Effector CD8-positive, alpha-beta T cell (primary cell): ENCODE measurements at places on chromosomes 2 and 18.

GRCh38 chr2:240364582-240364960, 70.9 kb upstream of the GPC1 start:
- DNase-seq = no peak

GRCh38 chr18:50107468-50107977, 87.4 kb downstream of the MYO5B start:
- no peak for DNase-seq

- no peak for DNase-seq
Measured at GRCh38 chr2:236616031-236616430, 46.4 kb downstream of the ACKR3 start.

GRCh38 chr2:134667541-134667940, 51.3 kb downstream of the TMEM163 start:
- no peak for DNase-seq

DNA sequence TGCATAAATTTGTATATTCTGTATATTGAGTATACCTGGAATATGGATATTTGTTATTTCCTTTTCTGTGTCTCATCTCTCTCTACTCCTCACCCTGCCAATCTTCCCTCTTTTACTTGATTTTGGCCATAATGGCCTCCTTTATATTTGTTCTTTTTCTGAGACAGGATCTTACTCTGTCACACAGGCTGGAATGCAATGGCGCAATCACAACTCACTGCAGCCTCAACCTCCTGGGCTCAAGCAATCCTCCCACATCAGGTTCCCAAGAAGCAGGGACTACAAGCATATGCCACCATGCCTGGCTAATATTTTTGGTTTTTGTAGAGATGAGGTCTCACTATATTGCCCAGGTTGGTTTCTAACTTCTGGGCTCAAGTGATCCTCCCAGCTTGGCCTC, 30.5 kb downstream of the PREPL start:
- no peak for DNase-seq

DNA sequence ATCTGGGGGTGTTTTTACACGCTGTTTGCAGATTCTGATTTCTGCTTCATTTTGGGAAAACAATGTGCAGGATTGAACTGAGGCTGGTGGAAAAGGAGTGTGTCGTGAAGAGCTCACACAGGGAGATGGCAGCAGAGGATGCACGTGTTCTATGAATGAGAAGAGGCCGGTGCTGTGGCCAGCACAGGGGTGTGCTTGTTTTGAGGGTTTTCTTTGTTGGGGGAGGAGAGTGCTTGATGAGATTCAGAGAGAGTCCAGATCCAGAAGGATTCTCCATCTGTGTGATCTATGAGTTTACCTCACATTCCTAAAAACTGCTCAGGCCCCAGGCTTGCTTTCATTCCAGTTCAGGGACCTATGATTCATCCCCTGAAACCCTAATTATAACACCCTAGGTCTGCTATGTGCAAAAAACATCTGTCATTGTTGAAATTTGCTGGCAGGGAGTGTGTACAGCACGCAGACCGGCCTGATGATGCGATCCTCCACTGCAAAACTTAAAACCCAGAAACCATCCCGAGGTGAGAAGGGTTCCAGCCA, 12.1 kb downstream of the TGFA start:
- no peak for DNase-seq

- no peak for DNase-seq
Measured at GRCh38 chr2:209523867-209524266, 100.0 kb downstream of the MAP2 start.

- DNase-seq = no peak
Measured at GRCh38 chr2:183105402-183106134, 18.7 kb upstream of the NUP35 start.

DNA sequence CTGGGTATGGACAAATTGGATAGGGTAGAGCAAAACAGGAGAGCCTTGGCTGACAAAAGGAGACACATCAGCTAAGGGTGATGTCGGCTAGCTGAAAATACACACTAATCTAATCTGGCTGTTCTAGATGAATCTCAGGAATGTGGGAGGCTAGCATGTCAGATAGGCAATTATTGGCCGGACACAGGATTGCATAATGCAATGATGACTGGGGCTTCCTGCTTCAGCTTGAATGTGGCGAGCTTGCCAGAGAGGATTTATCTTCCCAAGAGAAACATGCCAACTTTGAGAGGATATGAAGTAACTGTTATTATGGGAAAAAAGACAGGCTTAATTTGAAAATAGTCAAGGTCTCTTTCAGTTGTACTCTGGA, 102.4 kb downstream of the TRIB2 start:
- no peak for DNase-seq

DNA sequence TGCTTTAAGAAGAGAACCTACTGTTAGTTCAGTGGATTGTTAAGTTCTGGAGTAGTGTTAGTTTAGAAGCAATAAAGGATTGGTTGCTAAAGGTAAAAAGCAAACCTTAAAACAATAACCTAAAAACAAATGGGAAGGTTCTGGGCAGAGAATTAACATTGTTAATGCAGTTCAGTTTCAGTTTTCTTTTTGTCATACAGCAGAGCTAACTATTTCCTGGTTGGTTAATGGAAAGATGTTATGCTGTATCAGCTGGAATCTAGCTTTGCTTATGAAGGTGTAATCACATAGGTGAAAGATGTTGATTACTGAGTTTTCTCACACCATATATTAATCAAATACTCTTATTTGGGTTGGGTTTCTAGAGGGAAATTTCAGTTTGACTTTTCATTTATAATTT, 23.8 kb downstream of the SMAD4 start:
- DNase-seq = no peak

DNA sequence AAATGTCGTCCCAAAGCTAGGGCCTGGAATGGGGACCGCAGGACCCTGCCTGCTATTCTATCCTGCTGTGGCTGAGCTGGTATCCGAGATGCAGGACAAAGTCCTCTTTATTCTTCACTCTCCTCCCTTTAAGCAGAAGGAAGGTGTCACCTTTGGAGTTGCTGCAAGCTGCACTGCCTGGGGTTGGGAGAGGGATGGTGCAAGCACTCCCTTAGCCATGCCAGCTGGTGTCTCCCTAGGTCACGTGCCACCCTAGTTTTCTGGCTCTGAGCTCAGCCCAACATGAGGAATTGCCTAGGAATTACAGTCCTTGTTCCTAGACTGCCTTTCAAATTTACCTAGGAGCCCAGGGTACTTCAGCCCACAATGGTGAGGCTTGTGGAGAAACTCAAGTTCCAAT, 21.4 kb upstream of the FAM228A start:
- DNase-seq = no peak

- DNase-seq = no peak
Measured at GRCh38 chr18:76370686-76371085, 124.4 kb downstream of the ZNF516 start.

- DNase-seq = peak; percentile 16
Measured at GRCh38 chr2:224025874-224026273, 13.2 kb downstream of the SERPINE2 start.

DNA sequence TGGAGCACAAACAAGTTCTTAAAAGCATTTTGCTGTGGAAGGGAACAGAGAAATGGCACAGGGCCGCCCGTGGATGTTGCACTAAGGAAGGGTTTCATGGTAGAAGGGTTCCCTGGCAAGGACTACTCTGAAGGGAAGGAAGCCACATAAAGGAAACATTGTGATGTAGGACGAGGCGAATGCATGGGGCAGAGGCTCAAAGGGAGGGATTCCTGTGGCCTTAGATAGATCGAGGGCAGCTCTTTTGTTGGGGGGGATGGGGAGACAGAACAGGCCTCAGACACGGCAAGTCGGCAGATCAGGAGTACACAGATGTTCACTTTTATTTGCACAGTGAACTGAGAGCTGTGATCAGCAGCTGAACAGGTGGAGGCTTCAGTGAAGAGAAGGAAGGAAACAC, 205.4 kb downstream of the SNTG2 start:
- DNase-seq = no peak
